ENCODE measurements at places on chromosomes 3 and 15.

DNA sequence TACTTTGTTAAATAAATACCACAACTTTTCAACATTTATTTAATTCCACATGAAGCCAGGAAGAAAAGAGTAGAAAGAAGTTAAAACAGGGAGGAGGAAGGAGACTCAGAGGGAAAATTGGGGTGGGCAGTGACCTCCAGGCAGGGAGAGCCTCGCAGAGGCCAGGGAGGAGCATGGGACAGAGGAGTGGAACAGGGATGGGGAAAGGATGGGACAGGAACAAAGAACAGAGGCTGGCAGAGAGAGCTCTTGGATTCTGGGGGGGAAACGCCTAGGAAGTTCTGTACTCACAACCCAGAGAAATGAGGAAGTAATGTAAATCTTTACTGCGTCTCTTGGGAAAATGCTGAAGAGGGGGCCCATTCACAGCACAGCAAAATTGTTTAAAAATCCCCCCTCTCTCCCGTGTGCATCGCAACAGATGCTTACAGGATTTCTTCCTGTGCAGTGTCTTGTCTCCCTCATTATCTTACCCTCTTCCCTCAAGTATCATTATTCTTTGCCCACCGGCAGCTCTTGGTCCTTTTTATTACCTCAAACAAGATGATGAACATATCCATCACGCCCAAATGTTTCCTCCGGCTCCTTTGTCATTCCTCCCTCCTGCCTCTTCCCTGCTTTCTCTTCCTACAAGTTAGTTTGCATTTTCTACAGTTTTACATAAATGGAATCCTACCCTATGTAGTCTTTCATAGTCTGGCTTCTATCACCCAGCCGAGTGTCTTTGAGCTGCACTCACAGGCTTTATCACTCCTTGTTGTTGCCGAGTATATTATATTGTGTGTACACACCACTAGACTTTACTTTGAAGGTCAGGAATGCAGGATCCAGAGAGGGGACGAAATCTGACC lies 65.5 kb downstream of the ARHGAP31 start:
- no peak for DNase-seq

DNA sequence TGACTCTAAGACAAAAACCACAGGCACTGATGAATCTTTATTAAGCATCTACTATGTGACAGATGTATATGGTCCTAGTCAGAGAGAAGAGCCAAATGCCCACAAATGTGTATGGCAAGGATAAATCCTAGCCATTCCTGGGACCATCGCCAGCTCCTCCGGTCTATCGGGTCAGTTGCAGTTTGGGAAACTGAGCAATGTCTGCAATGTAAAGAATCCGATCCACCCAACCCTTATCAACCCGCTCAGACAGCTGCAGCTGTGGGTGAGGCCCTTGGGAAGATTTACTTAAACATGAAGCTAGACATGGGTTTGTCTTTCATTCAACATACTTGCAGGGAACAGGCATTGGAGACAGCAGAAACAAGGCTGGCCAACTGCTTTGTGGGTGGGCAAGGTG lies 40.5 kb upstream of the CDV3 start:
- no peak for DNase-seq

DNA sequence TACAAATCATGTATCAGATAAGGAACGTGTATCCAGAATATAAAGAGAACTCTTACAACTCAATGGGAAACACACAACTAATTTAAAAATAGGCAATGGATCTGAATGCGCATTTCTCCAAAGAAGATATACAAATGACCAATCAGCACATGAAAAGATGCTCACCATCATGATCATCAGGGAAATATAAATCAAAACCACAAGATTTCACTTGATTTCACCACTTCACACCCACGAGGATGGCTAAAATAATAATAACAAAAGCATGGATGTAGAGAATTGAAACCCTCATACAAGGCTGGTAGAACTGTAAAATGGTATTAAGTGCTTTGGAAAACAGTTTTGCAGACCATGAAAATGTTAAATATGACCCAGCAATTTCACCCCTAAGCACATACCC lies 26.7 kb upstream of the SLC12A8 start:
- no peak for DNase-seq

- no peak for DNase-seq
Measured at GRCh38 chr3:183533412-183534132, 21.9 kb downstream of the KLHL6 start.

- DNase-seq = no peak
Measured at GRCh38 chr3:4948395-4948794, 30.8 kb upstream of the BHLHE40 start.

DNA sequence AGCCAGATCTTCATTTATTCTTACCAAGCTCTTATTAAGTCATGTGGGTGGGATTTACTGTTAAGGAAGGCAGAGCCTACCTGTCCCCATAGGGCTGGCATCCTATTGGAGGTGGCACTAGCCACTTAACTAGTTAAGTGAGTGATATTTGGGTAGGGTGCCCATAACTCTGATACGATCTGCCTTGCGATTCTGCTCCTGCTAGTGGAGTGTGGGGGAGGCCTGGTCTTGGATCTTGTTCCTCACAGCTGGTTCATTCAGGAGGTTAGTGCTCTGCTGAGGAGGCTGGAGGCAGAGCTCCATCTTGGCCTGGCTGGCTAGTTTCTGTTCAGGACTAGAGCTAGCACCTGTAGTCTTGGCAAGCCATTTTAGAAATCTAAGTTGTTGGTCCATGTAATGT lies 9.3 kb downstream of the BAHD1 start:
- DNase-seq = no peak

- DNase-seq = no peak
Measured at GRCh38 chr3:101377796-101378195, 57.4 kb upstream of the IMPG2 start.

- DNase-seq = no peak
Measured at GRCh38 chr15:73918784-73919183, 7.5 kb upstream of the LOXL1 start.

- peak; percentile 85 for DNase-seq
Measured at GRCh38 chr3:115834068-115834467, 210.8 kb downstream of the GAP43 start.

GRCh38 chr3:151697496-151697895 lies 36.2 kb upstream of the AADACL2 start:
- no peak for DNase-seq

GRCh38 chr3:118000219-118000618 lies 1034.4 kb downstream of the IGSF11 start:
- no peak for DNase-seq

- DNase-seq = no peak
Measured at GRCh38 chr3:172577987-172578570, 54.8 kb upstream of the TNFSF10 start.

GRCh38 chr3:112611752-112612515 lies 29.0 kb downstream of the CCDC80 start:
- no peak for DNase-seq

GRCh38 chr3:137105277-137105977 lies 147.6 kb downstream of the IL20RB start:
- peak; percentile 59 for DNase-seq

- DNase-seq = no peak
Measured at GRCh38 chr3:47245271-47245670, 37.3 kb downstream of the KIF9 start.

DNA sequence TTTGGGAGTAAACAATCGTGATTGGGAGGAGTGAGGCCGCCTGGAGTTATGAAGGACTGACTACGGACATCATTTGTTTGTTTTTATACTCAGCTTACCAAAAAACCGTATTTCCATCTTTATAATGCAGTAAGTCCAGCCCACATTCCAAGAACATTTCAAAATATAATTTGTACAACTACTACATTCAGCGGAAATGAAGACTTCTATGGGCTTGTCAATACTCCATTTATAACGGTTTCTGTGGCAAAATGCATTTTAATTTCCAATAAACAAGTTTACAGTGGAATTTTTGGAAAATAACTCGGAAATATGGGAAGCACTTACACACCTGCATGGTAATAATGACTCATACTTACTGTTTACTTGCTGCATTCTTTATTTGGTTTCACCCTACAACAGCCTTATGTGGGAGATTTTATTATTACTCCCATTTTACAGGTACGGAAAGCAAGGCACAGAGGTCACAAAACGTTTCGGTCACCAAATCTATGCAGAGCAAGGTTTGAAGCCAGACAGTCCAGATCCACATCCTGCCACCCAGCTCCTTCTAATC lies 62.3 kb downstream of the LDHAL6B start:
- no peak for DNase-seq

- no peak for DNase-seq
Measured at GRCh38 chr3:122365073-122365472, 18.0 kb downstream of the MIX23 start.

GRCh38 chr15:38227941-38228340 lies 24.7 kb upstream of the SPRED1 start:
- no peak for DNase-seq

GRCh38 chr3:97278506-97278905 lies 464.1 kb downstream of the EPHA6 start:
- no peak for DNase-seq
